Activated CD8-positive, alpha-beta T cell treated with anti-CD3 and anti-CD28 coated beads for 36 hours (primary cell): ENCODE measurements at places on chromosomes 5 and 9.

DNA sequence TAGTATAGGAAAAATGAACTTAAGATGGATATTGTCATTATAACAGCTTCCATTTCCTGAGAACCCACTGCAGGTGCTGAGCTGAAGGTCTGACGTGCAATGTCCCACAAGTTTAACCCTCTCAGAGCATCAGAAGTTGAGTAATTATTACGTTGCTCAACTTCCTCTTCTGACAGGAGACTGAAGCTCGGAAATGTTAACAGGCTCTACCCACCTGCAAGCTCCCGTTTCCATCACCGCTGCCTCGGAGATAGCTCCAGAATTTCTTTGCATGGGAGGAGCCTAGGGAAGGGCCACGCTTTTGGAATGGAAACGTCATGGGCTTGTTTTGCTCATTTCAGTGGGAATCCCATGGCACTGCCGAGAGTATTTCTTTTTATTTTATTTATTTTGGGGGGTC lies 1.0 kb upstream of the NTMT1 start:
- peak; percentile 61 for DNase-seq

DNA sequence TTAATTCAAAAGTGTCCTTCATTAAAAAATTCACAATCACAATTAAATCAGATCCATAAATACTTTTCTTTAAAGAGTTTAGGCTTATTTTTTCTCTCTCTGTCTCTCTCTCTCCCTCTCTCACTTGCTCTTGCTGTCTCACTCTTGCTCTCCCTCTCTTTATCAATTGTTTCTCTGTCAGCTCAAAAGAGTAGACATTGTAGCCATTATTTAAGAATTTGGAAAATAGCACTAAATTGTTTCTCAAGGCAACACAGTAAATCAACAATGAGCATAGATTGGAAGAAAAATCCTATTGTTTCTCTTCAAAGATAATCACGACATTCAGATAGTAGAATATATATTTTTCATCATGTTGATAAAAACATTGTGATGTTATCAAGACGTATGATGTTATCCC lies 1114.0 kb downstream of the PTPRD start:
- no peak for DNase-seq

GRCh38 chr9:81767921-81768320 lies 78.6 kb upstream of the TLE1 start:
- DNase-seq, result no peak

DNA sequence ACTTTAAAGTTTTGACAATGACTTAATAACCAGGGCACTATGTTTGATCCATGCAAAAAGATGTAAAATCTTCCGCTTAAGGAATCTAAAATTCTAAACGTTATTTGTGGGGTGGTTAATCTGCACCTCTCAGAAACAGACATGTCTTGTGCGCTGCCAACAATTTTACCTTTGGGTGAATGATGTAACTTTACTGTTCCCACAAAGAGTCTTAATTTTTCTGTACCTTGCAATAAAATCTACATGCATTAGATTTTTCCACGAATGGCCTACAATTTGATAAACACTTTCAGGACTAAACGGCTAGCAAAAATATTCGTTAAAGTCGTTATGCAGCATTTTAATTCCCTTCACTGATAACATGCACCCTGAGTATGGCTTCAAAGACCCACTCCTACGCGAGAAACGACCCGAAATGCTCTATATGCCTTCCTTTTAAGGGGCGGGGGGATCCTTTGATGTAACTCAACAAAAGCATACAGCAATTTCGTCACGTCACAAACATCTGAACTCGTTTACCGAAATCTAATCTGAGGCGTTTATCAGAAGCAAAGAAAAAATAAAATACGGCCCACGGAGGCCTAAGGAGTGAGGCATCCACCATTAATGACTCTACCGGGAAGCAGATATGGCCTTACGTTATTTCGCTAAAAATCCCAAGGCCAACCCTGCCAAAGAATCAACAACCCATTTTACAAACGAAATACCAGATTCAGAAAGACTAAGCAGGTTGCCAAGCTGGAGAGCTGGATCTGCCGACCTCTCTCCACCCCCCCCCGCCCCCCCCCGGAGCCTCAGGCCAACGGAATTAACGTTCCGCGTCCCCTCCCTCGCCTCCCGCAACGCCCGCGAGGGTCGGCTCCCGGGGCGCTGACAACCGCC lies 621 bp downstream of the AK6 start:
- peak; percentile 54 for DNase-seq

DNA sequence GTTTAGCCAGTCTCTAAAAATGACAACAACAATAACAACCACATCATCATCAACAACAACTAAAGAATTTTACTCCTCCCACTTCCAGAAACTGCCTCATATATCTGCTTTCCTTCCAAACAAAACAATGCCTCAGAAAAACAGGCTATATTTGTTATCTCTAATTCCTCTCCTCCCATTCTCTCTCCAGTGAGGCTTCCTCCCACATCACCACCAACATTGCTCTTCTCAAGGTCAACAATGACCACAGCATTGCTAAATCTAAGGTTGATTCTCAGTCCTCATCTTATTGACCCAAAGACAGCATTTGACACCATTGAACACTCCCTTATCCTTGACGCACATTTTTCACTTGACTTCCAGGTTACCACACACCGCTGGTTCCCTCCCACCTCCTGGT lies 38.1 kb upstream of the PRUNE2 start:
- no peak for DNase-seq

DNA sequence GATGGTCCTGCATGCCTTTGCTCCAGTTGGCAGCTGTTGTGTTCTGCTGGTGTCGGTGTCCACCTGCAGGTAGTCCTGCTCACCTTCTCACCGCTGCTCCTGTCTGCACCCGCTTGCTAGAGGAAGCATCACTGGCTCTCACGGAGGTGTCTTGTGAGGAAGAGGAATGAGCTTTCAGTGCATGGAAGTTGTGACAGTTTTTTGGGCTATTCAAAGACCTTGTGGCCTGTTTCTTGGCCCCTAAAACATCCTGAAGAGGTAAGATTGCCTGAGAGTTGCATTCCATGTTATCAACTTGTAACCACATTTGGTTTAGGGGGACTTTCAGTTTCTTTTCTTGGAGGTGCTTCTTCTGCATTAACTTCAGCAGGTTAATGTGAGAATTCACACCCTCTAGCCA lies 85.6 kb downstream of the MACROH2A1 start:
- DNase-seq, result no peak

DNA sequence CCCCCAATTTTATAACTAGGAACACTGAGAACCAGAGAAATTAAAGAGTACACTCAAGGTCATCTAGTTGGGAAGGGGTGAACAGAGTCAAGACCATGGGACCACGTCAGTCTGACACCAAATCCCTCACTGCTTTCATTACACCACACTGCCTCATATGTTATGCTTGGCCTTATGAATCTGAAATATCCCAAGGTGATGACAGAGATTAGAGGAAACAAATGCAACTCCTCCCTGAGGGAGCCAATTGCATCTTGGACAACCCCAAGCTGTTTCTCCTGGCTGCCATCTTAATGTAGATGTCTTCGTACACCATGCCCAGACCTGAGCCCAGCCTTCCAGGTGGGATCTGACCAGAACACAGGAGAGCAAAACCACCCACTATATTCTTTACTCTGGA lies 60.6 kb upstream of the ABCA1 start:
- DNase-seq, result no peak

DNA sequence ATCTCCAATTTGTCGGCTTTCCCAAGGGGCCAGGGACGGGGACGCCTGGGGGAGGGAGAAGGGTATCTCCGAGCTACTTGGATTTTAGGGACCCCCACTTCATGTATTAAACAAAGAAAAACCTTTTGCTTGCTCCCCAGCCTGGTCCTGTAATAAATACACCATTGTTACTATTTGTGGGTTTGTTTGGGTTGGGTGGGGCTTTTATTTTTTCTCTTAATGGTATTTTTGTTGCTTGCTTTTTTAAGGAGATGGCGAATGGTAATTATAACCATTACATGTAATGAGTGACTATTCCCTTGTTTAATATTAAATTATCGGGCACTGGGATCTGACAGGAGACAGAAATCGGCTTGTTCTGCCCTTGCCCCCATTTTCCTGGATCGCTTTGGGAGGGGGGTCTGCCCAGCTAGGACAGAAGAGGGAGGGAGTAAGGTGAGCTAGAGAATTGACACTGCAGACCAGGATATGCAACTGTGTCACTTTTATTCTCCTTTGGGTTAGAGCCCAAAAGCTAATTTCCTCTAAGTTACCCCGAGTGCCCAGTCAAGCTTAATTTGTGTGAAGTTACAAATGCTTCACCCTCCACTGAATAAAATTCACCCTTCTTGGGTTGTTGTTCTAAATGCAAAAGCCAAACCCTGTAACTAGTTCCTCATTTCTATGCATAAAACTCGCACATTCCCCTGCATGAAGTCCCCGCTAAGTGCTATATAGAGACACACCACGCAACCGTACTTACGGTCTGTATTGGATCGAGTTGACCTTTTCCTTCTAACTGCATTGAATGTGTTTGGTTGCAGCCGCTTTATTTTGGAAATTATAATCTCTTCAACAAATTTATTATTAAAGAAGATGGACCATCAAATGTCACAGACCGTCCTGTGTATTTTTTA lies 1.6 kb upstream of the ZNF608 start:
- no peak for DNase-seq

GRCh38 chr9:112921549-112921948 lies 30.9 kb upstream of the SLC46A2 start:
- no peak for DNase-seq

GRCh38 chr5:143086908-143087637 lies 316.4 kb downstream of the NR3C1 start:
- DNase-seq, result no peak

GRCh38 chr9:108184941-108185340 lies 670.8 kb downstream of the ACTL7B start:
- no peak for DNase-seq

- no peak for DNase-seq
Measured at GRCh38 chr5:81189875-81190498, 43.1 kb upstream of the CKMT2 start.

DNA sequence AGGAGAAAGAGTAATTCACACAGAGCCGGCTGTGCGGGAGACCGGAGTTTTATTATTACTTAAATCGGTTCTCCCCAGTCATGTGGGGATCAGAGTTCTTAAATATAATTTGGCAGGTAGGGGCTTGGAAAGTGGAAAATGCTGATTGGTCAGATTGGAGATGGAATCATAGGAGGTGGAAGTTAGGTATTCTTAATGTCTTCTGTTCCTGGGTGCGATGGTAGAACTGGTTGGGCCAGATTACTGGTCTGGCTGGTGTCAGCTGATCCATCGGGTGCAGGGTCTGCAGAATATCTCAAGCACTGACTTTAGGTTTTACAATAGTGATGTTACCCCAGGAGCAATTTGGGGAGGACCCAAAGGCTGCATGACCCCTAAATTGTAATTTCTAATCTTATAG lies 4.6 kb upstream of the CERCAM start:
- no peak for DNase-seq

- no peak for DNase-seq
Measured at GRCh38 chr9:14271093-14271673, 42.8 kb downstream of the NFIB start.

GRCh38 chr5:172450861-172451695 lies 3.2 kb downstream of the SH3PXD2B start:
- DNase-seq, result peak; percentile 51

DNA sequence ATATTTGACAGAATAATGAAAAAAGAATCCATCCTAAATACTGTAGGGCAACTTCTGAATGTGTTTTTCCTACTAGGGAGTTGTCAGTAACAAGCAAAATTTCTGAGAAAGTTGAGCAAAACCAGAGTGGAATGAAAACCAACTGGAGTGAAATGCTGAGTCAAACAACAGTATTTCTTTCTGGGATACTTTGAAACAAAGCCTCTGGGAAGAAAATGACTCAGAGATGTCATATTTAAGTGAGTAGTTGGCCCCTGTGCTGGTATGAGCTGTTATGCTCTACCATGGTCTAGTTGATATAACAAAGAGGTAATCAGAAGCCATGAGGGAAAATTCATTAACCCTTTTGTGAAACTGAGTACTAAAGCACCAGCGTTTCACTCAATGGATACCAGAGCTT lies 372.1 kb upstream of the C9orf72 start:
- no peak for DNase-seq

GRCh38 chr5:95644351-95645042 lies 2.1 kb upstream of the RFESD start:
- peak; percentile 75 for DNase-seq

- DNase-seq, result no peak
Measured at GRCh38 chr5:60248901-60249300, 355.4 kb upstream of the PDE4D start.

- DNase-seq, result peak; percentile 1
Measured at GRCh38 chr9:101737705-101738565, 512 bp downstream of the GRIN3A start.

- DNase-seq, result no peak
Measured at GRCh38 chr5:65203746-65204145, 278.0 kb downstream of the ADAMTS6 start.

DNA sequence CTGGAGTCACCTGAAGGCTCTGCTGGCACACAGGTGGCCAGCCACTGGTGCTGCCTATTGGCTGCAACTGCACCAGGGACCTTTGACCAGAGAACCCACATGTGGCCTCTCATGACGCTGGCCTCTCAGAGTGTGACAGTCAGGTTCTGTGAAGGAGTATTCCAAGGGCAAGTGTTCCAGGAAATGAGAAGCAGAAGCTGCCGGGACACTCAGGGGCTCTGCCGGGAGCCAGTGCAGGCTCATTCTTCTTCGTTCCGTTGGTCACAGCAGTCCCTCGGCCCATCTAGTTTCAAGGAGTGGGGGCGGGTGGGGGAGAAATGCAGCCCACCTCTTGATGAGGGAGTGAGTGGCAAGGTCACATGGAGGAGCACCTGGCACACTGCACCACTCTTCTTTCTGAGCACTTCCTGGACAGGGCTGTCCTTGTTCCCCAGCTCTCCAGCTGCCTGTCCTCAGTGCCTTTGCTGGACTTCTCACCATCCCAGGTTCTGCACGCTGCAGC lies 237.5 kb downstream of the GADD45G start:
- no peak for DNase-seq

DNA sequence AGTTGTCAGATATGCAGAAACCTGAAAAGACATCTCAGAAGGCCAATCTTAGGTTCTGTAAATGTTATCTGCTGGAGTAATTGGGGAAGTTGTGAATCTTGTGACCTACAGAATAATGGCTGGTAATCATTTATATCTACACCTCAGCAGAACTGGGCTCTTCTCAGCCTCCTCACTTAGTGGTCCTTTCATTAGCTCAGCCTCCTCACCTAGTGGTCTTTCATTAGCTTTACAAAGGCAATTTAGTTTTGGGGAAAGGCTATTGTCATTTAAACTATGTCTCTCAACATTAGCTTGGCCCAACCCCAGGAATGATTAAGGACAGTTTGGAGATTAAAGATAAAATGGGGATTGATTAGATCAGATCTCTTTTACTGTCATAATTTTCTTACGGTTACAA lies 284.2 kb upstream of the SGCD start:
- no peak for DNase-seq

- peak; percentile 51 for DNase-seq
Measured at GRCh38 chr9:130522233-130522808, 57.1 kb upstream of the FUBP3 start.

GRCh38 chr9:87525546-87526303 lies 28.1 kb downstream of the DAPK1 start:
- DNase-seq, result no peak
